GM12864 (cell line): ENCODE measurements at places on chromosomes 3 and 15.
A peak's percentile ranks its signal among the peaks of the same experiment; 100 is the strongest.

DNA sequence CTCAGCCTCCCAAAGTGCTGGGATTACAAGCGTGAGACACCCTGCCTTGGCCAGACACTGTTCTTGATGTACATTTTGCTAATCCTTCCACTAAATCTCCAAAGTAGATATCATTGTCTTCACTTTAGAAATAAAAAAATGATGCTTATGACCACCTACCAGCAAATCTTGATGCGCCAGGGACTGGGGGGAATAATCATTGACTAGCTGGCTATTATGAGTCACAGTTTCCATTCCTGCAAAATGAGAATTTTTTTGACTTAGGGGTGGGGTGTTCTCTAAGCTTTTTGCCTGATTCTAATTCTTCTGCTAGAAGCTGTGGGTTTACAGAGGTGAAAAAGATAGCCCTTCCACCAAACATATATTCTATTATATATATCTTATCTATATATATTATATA is 17.1 kb upstream of the RFC4 start:
- DNase-seq: no peak

DNA sequence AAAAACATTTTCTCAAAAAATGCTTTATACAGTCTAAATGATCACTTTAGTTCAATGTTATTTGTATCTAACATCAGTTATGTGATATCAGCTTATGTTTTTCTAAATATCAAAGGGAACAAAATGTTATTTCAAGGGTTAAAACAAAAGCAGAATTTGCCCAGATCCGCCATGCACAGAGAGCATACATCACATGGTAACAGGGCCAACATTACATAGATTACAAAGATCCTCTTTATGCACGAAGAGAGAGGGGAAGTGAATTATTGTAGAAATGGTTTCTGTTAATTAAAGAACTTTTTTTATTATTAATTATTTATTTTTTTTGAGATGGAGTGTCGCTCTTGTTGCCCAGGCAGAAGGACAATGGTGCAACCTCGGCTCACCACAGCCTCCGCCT is 100.8 kb upstream of the MME start:
- no peak for DNase-seq

DNA sequence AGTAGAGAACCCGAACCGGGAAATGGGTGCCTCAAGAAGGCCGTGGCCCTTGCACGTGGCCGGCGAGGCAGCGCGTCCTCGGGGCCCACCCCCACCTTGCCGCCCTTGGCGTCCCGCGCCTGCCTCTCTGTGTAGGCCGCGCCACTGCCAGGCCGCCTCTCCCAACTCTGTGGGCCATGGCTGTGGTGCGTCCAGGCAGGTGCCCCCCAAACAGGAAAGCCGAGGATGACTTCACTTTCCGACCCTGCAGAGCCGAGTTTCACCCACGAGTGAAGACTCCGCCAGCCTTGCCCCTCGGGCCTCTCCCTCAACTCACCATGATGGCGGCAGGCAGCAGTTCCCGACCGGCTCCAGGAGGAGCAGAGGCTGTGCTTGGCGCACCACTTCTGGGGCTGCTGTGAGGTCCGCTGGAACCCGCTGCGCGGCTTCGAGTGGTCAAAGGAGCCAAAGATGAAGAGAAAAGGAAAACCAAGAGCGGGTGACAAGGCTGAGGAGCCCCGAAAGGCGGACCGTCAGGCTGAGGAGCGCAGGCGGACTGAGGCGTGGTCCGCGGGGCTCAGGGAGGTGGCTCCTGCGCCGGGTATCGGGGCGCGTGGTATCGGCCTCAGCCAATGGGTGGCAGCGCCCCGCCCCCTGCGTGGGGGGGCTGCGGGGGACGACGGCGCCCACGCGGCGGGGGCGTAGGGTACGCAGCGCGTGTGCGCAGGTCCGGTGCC is at the start of gene DAZL:
TSS of gene DAZL (minus strand) at position 537 of the 716 bp plus-strand sequence. CDS start at position 319, 218 bp downstream.
- DNase-seq: no peak

- no peak for DNase-seq
These were observed 30.0 kb downstream of the SNX33 start for GRCh38 chr15:75677465-75678323.

DNA sequence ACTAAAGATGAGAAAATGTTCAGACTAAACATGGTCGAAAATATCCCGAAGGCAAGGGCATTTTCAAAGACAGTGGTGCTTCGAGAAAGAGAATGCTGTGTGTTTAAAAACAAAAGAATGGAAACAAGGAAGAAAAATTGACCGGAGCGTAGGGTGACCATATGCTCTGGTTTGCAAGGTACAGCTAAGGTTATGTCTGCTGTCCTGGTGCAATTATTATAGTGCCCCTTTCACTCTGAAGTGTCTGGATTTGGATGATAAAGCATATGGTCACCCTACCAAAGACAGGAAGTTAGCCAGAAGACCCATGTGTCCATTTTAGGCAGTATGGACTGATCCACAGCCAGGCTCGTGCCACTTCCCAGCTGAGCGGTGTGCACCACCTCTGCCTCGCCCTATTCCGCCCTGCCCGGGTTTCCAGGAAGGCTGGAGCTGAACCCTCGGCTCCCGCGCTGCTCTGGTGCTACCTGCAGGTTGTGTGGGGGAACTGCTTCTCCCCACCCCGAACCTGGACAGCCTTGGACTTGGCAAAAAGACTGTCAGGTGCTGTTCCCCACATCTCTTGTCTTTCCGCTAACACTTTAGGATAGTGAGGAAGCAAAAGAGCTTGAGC is 25.2 kb downstream of the GOLGA6D start:
- peak; percentile 2 for DNase-seq

DNA sequence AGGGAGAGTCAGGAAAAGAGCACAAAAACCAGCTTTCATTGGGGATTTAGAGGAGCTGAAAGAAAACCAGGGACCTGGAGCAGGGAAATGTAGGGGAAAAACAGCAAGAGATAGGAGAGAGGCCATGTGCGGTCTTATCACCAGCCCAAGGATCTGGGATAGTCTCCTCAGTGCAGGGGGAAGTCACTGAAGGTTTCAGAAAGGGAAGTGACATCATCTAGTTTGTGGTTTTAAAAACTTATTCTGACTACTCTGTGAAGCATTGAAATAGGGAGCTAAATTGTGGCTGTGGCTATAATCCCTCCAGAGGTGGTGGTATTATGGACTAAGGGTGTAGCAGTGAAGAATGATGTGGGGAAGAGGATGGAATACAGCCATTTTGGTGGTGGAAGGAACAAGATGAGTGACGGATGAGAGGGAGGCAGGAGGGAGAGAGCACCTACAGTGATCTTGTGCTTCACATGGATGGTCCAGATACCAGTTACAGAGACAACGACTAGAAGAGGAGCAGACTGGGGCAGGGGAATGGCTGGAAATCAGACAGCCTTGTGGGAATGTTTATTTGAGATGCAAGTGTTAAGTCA is 72.7 kb downstream of the HMG20A start:
- peak; percentile 5 for DNase-seq

- DNase-seq: no peak
These were observed 87.3 kb downstream of the SMAD6 start for GRCh38 chr15:66789029-66790025.

GRCh38 chr3:124246376-124246775 is 254.5 kb upstream of the ROPN1 start:
- no peak for DNase-seq

DNA sequence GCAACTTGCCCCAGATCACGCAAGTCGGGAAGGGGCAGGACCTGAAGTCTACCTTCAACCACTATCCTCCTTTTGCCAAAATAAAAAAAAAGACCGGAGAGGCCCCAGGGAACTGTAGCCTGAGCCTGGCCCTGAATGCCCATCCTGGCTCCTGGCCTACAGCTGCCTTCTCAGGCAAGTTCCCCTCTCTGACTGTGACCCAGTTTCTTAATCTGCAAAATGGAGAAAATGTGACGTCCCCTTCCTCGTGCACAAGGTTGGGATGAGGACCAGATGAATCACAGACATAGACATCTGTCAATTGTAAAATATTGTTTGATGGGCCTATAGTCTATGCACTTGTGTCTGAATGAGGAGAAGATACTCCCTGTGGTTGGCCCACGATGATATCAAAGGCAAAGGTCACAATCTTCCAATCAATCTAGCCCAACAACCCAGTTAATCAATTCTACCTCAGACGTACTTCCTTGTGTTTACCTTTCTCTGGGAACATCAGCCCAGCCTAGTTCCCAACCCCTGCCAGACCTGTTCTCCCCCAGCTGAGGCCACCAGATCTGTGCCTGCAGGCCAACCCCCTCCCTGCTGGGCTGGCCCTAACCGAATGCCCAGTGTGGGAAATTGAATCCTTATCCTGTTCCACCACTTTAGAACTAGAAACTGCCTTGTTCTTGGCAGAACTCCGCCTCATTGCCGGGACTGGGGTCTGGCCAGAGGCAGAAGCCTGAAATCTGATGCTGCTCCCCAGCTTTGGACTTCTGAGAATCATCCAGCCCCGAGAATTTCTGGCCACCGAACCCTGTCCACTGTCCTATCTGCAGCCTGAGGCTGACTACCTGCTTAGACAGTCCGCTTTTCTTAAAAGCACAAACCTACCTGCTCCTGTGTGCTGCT is 101.8 kb upstream of the LIPC start:
- no peak for DNase-seq

- DNase-seq: no peak
These were observed 77.7 kb downstream of the OCA2 start for GRCh38 chr15:28021281-28022039.

- no peak for DNase-seq
These were observed 23.2 kb downstream of the SFMBT1 start for GRCh38 chr3:53022647-53023046.

DNA sequence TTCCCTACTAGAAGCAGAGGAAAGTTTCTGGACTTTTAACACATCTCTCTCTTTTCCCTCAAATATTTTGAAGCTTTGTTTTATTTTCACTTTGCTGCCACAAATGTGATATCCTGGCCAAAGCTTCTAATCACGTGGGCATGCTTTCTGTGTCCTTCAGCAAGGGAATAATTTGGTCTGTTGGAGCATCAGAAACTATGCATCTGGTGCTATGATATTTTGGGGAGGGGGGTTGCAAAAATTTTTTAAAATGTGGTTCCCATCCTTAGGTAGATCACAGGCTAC is 254.2 kb downstream of the GAP43 start:
- no peak for DNase-seq

DNA sequence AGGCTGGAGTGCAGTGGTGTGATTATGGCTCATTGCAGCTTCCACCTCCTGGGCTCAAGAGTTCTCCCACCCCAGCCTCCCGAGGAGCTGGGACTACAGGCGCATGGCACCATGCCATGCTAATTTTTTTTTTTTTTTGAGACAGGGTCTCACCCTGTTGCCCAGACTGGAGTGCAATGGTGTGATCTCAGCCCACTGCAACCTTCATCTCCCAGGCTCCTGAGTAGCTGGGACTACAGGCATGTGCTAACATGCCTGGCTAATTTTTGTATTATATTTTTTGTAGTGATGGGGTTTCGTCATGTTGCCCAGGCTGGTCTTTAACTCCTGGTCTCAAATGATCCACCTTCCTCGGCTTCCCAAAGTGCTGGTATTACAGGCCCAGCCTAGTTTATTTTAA is 4.0 kb downstream of the TEX9 start:
- DNase-seq: no peak

DNA sequence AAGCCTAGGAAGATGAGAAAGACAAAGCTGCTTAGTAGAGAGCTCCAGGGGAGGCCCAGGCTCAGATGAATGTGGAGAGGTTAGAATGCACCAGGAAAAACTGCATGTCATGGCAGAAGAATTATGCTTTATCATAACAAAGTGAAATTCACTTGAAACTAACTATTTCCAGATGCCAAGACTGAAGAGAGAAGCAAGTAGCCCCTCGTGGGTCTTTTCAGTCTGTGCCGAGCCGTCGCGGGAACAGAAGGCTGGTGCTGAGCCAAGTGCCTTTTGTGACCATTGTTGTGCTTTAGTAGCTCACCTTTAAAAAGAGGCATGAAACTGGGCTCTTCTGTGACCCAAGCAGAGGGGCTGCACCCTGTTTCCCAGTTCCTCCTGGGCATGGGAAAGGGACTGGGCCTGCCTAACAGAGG is 73.2 kb downstream of the CHDH start:
- no peak for DNase-seq

DNA sequence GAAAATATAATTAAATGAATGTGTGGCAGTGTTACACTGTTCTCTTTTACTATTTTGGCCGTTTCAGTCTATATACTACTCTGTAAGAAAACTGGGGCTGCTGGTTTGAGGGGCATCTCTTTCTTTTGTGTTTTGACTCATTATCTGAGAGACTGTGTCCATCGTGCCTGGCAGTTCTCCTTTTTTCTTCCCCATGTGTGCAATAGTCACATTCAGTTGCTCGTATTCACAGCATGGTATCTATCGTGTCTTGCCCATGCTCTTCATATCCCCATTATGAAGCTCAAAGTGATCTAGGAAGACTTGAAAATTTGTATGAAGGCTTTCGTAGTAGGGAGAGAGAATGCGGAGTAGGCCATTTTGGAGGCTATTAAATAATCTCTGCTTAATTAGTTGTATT is 29.8 kb upstream of the FAH start:
- no peak for DNase-seq

DNA sequence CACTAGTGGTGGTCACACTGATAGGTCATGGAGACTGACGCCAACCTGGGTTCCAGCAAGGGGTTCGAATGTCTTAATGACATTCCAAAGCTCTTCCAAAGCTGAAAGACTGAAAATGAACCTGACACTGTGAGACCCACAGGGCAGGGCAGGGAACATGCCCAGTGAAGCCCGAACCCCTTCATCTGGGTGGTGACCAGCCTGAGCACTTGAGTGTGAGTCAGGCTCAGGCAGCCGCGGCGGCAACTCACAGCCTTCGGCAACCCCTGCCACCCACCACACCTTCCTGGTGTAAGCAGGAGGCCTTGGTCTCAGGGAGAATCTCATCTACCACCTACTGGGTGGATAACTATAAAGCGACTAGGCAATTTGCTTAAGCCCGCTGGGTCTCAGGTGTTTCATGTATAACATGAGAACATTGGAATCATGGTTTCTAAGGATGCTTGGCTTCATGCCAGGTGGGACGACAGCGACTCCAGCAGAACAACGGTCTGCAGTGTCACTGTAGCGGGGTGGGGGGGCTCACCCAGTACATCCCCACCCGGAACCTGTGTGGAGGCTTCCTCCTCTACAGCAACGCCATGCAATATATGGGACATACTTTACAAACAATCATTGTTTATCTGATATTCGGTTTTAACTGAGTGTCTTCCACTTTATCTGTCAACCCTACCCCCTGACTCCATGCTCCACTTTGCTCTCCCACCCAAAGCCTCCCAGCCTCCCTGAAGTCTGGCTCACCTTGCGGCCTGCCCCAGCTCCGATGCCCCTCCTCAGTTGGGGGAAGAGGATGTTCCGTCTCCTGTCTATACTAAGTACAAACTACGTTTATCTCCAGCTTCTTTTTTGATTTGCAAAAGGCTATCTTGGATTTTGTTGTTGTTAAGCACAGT is 125.0 kb upstream of the MEF2A start:
- DNase-seq: no peak

DNA sequence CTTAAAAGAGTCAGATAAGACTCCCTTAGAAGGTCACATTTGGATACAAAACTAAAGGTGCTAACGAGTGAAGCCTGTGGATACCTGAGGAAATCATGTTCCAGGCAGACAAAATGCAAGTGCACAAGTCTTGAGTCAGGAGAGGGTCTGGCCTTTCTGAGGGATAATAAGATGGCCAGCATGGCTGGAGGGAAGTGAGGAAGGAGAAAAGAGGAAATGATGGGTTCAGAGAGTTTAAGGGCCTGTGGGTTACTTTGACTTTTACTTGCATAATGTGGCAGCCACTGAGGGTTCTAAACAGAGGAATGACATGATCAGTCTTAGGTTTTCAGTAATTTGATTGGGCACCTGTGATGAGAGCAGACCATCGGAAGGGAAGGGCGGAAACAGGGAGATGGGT is 3.5 kb upstream of the ROPN1B start:
- DNase-seq: no peak

- no peak for DNase-seq
These were observed 526.8 kb upstream of the TBL1XR1 start for GRCh38 chr3:177724020-177724638.
